ENCODE measurements at places on chromosomes 5 and 9.

- DNase-seq: no peak
These were observed 51.0 kb downstream of the TMEM245 start for GRCh38 chr9:109068764-109069163.

GRCh38 chr9:95171001-95171400 is 146.5 kb downstream of the FANCC start:
- DNase-seq: no peak

- no peak for DNase-seq
These were observed 441.6 kb downstream of the GADD45G start for GRCh38 chr9:90046317-90046861.

DNA sequence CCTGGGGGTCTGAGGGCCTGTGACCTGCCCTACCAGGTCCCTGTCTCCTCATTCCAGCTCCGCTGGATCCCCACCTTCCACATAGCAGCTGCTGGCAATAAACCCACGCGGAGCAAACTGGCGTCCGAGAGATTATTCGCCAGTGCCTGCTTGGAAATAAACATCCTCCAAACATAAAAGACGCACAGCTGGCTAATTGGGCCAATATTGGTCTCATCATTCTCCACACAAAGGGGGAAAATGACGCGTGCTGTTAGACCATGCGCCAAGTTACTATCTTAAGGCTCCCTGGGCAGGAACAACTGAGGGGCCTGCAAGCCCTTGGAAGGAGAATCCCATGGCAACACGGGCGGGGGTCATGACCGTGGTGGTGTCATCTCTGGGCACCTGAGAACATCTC is 73.3 kb upstream of the SARDH start:
- no peak for DNase-seq

DNA sequence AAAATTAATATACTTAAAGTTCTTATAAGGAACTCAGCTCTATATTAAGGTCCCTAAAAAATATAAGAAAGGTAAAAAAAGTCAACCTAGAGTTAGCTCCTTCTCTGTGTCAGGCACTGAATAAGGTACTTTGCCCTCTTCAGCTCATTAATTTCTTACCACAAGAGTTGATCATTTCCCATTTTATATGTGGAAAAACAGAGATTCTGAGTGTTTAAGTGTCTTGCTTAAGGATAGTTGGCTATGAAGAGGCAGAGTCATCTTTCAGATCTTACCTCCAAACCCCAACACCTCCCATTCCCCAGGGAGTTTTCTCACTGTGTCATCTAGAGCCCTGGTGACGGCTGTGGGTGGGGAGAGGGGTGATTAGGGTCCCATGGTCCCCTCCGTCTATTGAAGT is 40.6 kb downstream of the INSYN2B start:
- DNase-seq: no peak

DNA sequence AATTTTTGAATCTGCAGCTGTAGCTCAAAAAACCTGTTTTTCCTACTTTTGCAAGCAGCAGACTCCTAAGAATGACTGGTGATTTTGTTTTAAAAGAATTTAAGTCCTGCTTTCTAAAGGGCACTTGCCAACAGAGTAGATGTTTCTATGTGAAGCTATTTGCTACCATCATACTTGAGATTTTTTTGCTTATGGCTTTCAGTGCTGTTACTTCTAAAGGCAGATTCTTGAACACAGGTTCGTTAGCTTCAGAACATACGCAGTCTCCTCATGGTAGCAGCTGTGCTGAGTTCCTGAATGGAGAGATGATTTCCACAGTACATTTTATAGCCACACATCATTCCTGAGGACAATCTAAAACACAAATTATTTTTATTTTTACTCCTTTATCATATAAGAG is 24.4 kb upstream of the ELL2 start:
- DNase-seq: no peak

GRCh38 chr5:78781611-78782286 is 133.2 kb upstream of the LHFPL2 start:
- DNase-seq: no peak

DNA sequence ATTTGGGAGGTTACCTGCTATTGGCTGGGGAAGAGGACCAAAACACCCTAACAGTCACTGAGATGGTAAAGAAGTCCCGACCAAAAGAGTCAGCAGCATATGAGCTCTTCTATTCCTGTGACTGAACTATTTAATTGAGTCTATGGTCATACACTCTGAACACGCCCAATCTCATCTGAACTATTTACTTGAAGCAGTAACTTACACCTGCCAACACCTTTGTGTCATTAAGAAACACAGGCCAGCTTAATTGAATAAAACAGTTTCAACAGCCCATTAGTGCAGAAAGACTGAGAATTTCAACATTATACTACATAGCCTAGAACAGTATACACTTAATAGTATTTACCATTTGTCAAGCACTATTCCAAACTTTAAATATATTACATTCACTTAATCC is 47.8 kb downstream of the NR6A1 start:
- DNase-seq: no peak

- DNase-seq: no peak
These were observed 107.6 kb upstream of the PHYKPL start for GRCh38 chr5:178340187-178340586.

DNA sequence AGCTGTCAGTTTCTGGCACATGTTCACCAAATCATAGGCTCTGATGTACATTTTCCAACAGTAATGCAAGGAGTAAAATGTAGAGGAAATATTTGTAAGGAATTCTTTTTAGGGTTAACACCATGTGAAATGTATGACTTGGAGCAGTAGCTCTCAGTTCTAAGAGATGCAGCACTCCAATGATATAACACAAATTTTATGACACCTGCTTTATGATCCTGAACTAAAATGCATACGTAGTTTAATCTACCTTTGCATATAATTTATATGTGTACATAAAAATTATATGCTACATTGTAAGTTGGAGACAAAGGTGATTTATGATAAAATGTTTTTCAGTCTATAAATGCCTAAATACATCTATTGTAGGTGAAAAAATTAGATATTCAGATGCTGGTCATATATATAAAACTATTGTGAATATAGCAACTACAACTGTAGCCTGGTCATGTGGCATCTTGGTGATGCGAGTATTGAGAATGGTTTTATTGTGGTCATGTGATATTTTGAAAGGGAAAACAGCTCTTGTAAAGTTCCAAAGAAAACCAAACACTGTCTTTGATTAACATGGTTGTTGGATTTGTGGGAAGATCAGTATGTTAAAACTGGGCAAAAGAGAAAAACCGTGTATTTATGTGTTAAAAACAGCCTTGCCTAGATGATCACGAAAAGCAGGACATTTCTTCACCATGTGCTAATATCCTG is 171.0 kb downstream of the TRIO start:
- no peak for DNase-seq

DNA sequence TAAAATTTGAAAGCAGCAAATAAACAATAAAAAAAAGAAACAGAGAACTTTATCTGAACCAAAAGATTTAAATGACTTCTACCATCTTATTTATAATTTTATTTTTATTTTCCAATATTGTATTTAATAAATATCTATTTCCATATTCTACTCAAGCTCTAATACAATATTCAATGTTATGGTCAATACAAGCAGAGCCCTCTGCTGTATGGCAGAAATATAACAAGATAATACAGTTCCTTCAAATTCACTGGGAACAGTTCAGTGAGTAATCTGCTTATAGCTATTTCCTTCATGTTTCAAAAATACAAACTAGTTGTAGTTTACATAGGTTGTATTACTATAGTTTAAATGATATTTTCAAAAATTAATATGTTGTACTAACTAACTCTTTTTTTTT is 332.7 kb downstream of the PRDM9 start:
- no peak for DNase-seq

- DNase-seq: no peak
These were observed 76.8 kb upstream of the PCSK1 start for GRCh38 chr5:96509721-96510350.

- DNase-seq: no peak
These were observed 8.7 kb upstream of the NDUFB6 start for GRCh38 chr9:32581512-32582143.

DNA sequence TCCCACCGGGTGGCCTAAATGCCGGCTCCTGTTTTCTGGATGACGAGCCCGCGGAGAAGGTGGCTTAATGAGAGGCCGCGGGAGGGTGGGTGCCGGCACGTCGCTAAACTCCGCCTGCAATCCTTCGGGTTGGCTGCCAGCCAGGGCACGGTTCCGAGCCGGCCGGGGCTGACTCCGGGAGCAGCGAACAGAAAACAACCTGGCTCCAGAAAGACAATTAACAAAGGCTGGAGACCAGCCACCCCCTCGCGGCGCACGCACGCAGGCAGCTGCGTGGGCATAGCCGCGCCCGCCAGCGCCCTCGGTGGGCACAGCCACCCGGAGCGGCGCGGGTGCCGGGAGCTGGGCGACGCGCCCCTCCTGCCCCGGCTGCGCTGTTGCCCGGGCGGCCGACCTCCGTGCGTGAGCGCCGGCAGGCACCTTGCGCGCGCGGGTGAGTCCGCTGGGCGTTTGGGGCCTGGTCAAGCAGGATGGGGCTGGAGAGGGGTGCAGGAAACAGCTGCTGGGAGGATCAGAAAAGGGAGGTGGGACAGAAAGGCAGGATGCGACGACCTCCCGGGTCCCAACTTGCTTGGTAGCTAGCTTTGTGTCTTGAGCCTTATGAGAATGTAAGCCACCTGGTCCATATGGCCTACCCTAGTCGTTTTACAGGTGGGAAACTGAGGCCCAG is at the start of gene ARHGEF37:
Gene ARHGEF37, plus strand, starts transcription at position 307 of the 670 bp plus-strand sequence. CDS start 16,272 bp downstream, outside the sequence.
- DNase-seq: no peak

DNA sequence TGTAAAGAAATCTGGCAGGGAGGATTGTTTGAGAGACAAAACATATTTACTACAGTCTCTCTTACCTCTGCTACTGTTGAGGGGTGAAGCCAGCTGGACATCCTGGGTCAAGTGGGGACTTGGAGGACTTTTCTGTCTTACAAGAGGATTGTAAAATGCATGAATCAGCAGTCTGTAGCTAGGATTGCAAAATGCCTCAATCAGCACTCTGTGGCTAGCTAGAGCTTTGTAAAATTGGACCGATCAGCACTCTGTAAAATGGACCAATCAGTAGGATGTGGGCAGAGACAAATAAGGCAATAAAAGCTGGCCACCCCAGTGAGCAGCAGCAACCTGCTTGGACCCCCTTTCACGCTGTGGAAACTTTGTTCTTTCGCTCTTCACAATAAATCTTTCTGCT is 995.8 kb upstream of the CDH6 start:
- DNase-seq: no peak

GRCh38 chr5:103829585-103829984 is 267.0 kb upstream of the NUDT12 start:
- no peak for DNase-seq

DNA sequence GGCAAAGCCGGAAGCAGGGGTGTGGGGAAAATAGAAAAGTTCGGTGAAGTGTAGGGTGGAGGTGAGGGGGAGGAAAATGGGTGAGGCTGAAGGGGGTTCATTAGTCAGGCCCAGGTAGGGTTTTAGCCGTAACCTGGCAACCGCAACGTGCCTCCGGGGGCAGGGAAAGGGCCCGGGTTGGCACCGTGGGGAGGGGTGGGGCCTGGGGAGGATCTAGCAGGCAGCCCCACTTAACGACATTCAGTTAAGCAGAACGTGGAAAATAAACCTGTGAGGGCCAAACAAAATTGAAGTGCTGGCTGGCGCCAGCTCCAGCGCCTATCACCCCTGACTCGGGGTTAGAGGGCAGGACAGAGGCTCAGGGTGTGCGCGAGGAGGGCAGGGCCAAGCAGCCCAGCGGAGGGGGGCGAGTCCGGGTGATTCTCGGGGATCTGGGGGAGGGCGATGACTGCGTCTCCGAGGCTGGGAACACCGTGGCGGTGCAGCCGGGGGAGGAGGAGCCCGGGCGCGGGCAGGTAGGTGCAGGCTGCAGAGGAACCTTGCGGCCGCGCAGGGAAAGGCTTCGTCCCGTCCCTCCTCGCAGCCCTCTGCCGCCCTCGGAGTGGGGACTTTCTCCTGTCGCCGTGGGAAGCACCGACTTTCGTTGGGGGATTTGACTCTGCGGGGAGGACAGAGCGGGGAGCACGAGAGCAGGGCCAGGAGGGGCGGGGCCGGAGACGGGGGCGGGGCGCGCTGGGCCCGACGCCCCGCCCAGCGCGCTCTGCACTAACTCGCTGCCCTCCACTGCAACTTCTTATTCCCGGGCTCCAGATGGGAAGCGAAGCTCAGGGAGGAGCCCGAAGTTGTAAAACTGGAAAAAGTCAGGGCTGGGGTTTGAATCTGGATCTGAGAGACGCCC is 5.1 kb downstream of the RGS14 start:
- peak; percentile 35 for DNase-seq

DNA sequence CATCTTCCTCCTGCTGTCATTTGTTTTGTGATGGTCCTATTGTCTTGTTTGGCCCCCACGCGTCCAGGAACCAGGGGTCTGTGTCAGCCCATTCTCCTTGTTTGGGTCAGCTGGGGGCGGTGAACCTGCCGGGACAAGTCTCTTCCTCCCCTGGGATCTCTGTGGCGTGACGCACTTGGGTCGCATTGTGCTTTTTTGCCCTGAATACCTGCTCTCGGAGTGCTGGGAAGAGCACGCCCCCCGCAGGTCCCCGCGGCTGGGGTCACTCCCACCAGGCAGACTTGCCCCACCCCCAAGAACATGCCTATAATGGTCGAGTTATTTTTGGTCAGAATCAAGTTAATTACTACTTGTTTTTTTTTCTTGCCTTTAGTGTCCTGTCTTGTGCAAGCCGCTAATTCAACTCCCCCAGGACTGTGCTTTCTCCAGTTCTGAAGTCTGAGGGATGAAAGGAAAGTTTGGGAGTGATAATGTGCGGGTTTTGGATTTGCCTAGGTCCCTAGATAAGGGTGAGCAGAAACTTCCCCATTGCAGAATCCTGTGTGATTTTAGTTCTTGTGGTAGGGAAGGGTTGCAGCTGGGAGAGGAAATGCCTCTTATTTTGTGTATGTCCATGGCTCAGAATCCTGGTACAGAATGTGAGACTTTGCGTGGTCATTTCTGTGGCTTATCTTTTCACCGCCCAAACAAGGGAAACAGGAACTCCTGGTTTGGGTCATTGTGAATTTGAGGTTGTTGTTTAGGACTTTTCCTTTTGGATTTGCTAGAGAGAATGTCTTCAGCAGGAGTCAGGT is 789 bp downstream of the ACER2 start:
- no peak for DNase-seq

DNA sequence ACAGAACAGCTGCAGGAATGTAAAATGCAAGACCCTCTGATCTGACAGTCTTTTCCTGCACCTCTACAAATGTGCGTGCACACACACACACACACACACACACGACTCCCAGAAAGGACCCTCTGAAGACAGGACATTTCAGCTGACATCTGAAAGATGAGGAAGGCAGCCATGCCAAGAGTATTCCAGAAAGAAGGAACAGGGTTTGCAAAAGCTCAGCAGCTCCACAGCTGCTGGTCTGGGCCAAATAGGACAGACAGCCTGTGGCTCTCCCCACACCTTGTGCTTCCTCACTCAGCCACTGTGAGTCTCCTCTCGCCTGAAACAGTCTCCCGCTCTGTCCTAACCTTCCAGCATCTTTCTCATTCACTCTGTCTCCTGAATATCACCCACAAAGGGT is 189.0 kb downstream of the PALM2AKAP2 start:
- DNase-seq: no peak
